ENCODE measurements at places on chromosomes 5 and 9.

DNA sequence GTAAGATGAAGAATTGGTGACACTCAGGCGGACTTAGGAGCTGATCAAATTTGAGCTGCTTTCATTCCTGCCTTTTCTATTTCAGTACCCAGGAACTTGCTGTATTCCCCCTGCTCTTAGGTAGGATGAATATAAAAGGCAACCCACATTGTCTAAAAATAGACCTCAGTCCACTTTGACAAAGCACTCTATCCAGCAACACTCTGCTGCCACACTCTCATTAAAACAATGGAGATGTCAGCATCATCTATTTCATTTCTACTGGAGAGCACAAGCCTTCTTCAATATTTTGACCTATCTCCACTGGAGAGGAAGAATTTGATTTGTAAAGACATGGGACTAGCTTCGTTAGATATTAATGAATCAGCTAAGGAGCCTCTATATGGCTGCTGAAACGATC lies 468.4 kb downstream of the PTPRD start:
- no peak for DNase-seq

DNA sequence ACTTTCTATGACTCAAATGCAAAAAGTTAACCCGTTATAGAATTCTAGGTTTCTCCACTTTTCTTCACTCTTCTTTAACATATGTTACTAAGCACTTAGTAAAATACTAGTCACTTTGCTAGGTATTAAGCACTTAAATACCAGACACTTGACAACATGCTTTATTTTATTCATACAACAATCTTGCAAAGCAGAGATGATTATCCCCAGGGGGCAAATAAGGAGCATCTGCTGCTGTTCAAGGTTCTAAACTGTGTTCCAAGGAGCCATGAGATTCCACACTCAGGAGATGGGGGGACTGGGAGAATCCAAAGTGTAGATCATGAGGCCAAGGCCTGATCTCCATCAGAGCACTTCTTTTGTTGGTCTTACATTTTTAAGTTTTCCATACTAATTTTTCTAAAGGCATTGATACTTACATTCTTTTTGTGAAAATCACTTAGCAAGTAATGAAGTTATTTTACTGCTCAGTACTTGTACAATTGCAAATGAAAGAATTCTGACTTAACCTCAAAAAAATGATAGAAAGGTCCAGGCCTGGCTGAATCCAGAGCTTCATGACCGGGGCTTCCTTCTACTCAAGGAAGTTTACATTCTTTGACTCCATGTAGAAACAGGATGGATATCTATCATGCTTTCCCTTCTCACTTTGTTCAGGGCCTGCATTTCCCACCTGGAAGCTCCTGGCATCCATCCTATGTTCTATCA lies 504.4 kb upstream of the WWC1 start:
- no peak for DNase-seq

DNA sequence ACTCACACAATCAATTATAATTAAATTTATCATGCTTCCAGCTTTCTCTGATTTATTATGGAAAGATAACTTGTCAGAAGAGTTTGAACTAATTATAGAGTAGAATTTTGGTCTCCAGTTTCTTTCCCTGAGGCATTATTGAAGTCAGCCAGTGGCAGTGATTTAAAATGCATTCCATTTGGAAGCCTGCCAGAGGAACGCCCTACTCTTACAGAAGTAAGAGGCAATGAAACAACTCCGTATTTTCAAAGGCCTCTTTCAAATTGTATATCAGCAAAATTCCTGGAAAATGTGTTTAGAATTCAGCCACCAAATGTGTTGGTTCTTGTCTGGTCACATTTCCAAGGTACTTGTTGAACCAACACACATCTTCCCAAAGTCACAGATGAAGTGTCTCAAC lies 640.9 kb downstream of the SEMA5A start:
- DNase-seq: no peak

DNA sequence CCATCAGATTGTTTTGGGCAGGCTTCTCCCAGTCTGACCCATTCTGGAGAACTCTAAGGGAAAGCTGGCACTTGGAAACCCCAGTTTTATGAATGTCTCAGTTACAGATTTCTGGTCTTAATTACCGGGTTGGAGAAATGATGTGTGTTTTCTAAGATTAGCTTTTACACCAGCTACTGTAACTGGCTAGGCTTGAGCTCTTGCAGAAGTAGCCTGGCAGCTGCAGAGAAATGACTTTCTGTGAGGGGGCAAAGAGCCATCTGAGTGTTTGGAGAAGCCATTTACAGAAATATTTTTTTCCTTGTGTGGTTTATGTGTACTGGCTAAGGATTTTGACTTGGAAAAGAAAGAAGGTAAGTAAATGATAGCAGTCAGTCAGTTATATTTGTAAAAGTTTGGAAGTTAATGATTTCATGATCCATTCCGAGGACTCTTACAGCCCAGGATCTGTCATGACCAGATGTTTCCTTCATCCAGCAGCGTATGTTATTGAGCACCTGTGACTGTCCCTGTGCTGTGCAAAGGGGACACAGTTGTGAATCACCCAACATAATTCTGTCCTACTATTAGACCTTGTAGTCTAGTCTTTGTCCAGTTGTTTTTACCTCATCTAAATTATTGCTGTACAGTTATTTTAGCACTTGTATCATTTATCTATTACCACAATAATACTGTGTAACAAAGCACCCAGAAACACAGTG lies 53.7 kb upstream of the GDNF start:
- DNase-seq: no peak

GRCh38 chr5:1652873-1653697 lies 129.3 kb upstream of the LPCAT1 start:
- no peak for DNase-seq
